ENCODE measurements at places on chromosomes 7 and 10. TPM values are rescaled to one million over a fixed set of nuclear protein-coding genes. Genes with fewer than 3 reads are reported as not detected.

The GNAT3 gene
- not detected for total RNA-seq

DNA sequence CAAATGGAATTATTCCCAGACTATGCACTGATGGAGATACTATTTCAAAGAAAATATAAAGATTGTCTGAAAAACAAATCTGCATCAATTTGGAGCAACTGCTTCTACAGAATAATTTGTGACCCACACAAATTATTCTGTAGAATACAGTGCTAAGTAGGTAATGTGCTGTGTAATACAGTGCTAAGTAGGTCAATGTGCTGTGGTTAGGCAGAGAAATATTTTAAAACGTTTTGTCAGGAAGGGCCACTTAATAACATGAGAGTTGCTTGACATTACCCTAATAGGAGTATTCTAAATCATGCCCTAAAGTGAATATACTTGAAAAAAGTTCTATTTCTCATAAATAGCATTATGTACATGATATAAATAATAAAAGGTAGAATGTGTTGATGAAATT lies 116.5 kb upstream of the KCND2 start:
- H3K27ac ChIP-seq, result no peak overlapping the region
- H3K36me3 ChIP-seq, result no peaks in the 10 kb centered on the region
- no peaks in the 10 kb centered on the region for H3K27me3 ChIP-seq
- no peaks in the 10 kb centered on the region for H3K4me1 ChIP-seq
- no peak for DNase-seq
- H3K4me3 ChIP-seq, result no peak overlapping the region

DNA sequence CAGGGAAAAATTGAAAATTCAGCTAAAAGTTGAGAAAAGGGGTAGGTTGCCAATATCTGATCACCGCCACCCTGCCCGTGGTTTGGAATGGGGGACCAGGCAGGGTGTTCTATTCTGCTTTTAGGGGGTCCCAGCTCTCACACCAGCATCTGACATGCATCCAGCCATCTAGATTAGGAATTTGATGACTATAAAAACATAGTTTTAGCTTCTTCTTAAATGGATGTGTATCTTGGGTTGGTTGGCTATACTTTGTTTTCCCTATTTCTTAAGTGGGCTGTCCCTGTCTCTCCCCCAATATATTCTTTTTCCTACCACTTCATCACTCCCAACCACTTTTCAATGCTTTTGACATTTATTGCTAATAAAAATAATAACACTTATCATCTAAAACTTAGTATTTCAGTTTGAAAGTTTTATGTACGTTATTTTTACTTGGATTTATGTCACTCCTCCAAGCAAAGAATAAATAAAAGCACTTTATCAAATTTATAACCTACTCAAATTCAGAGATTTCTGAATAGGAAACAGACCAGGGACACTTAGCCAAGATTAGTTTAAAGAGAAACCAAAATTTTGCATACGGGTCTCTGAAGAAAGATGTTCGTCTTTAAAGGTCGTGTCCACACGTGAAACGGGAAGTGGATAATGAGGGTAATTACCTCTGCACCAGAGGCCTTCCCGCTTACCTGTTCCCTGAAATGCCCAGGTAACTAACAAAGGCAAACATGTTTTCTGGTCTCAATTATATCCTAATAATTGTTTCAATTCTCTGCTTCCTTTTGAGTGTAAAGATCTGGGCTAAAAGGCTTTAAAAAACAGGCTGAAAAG lies 233.2 kb upstream of the AUTS2 start:
- H3K4me3 ChIP-seq, result peak overlapping the region; percentile 51
- H3K36me3 ChIP-seq, result no peaks in the 10 kb centered on the region
- H3K4me1 ChIP-seq, result peaks cover 28% of the 10 kb centered on the region
- peak overlapping the region; percentile 94 for H3K27ac ChIP-seq
- no peaks in the 10 kb centered on the region for H3K27me3 ChIP-seq

- DNase-seq, result no peak
- no peak overlapping the region for H3K4me3 ChIP-seq
- peak overlapping the region; percentile 99 for H3K27ac ChIP-seq
- H3K36me3 ChIP-seq, result no peaks in the 10 kb centered on the region
- peaks cover 41% of the 10 kb centered on the region for H3K4me1 ChIP-seq
- no peaks in the 10 kb centered on the region for H3K27me3 ChIP-seq
Measured at GRCh38 chr7:127650847-127651555, 993 bp upstream of the SND1 start.

DNA sequence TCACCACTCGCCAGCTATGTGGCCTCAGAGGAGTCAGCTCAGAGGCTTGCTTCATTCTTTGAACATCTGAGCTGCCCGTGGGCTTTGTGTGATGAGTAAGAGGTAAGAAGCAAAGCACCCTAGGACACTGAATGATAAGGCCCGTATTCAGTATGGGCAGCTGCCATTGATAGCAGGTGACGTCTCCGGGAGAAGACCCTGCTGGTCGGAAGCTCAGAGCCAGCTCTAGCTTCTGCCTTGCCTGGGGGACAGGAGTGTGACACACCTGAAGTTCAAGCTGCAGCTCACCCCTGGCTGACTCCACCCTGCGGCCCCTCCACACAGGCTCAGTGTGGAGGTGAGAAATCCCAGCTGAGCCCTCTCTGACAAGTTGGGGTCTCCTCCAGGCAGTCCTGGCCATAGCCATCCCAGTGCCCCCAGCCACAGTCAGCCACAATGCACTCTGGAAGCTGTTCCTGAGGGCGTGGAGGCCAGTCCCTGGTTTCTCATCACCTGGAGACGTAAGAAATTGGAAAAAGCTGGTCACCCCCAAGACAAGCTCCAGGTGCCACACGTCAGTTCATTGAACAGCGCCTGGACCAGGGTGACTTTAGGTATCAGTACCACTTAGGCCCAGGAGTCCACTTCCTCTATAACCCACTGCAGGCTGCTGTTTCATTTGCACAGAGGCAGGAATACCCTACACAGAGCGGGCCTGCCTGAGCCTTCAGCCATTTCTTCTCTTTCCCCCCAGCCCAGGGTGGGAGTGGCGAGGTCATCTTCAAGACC lies 164.9 kb upstream of the RHEB start:
- no peaks in the 10 kb centered on the region for H3K27me3 ChIP-seq
- H3K4me1 ChIP-seq, result peaks cover 37% of the 10 kb centered on the region
- no peak overlapping the region for H3K4me3 ChIP-seq
- no peak overlapping the region for H3K27ac ChIP-seq
